ENCODE measurements at places on chromosomes 7 and 10. TPM values are rescaled to one million over a fixed set of nuclear protein-coding genes. Genes with fewer than 3 reads are reported as not detected.
A peak's percentile ranks its signal among the peaks of the same experiment; 100 is the strongest.

DNA sequence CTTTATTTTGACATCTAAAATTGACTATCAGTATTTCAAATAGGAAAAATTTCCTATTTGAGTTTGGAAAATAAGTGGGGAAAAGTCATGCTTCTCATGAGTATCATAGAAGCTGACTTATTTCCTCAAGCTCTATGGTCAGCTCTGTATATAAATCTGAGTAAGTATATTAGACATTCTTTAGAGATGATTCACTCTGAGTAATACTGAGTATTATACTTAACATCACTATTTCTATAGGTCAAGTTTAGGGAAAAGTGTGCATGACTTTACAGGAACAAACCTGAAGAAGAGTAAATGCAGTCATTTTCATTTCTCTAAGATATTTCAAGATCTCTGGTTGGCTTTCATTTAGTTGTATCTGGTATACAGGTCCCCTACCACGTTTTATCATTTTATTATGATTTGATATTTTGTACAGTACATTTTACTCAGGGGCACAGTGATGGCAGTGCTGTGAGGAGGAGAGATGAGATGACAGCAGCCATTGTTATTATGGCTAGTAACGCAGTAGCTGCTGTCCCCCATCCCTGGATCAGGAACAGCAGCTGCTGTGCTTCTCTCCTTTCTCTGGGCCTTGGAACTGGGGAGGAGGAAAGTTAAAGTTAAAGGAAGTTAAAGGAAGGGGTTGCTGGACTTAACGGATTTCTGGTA lies 15.2 kb downstream of the SND1 start:
- DNase-seq, result no peak

PDE6C gene
- not detected for total RNA-seq

DNA sequence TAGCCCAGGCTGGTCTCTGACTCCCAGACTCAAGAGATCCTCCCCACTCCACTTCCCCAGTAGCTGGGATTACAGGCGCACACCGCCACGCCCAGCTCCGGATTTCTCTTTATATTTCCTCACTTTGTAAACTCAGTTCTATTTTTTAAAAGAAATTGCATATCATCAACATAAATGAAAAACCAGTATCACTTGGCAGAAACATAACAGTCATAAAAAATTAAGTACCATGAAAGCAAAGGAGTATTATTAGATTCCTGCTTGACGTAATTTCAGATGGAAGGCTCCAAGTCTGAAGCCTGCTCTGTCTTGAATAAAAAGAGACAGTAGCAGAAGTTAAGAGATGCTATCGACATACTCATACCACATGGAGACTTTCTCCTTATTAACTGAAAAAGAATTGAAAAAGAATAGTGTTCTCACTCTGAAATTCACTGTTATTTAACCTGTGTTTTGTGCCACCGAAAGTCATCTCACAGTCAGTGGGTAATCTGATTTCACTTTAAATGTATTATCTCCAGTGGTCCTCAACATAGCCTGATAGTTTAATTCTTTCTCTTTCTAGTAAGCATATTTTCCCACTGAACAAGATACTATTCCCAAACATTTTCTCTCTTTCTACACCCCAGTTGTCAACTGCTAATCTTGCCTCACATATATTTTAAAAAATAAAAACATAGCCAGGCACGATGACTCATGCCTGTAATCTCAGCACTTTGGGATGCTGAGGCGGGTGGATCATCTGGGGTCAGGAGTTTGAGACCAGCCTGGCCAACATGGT lies 40.3 kb upstream of the ADRB1 start:
- DNase-seq, result no peak

GRCh38 chr7:38179776-38180226 lies 1.8 kb downstream of the STARD3NL start:
- DNase-seq, result no peak

DNA sequence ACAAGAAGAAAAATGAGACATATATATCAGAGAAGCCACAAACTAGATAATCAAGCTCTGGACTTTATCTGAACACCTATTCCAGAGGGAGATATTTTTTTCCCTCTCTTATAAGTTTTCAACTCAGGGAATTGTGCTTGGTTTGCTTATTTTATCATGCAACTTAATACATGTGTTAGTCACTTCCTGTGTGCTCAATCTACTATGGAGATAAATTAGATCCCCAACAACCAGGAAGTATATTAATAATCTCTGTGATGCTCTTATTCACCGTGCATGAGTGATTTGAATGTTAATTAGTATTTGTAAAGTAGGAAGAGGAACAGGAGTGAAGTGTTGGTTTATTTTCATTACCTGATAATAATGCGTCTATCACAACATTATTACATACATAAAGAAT lies 38.8 kb upstream of the ZNF365 start:
- DNase-seq, result no peak

CLRN3 gene
- not detected for total RNA-seq

SPDYE16 gene
- not detected for total RNA-seq

SFTPA2 gene
- not detected for total RNA-seq

- DNase-seq, result no peak
Measured at GRCh38 chr7:152103066-152103465, 77.6 kb downstream of the GALNT11 start.

- no peak for DNase-seq
Measured at GRCh38 chr7:143885951-143886350, 16.0 kb downstream of the TCAF1 start.

DNA sequence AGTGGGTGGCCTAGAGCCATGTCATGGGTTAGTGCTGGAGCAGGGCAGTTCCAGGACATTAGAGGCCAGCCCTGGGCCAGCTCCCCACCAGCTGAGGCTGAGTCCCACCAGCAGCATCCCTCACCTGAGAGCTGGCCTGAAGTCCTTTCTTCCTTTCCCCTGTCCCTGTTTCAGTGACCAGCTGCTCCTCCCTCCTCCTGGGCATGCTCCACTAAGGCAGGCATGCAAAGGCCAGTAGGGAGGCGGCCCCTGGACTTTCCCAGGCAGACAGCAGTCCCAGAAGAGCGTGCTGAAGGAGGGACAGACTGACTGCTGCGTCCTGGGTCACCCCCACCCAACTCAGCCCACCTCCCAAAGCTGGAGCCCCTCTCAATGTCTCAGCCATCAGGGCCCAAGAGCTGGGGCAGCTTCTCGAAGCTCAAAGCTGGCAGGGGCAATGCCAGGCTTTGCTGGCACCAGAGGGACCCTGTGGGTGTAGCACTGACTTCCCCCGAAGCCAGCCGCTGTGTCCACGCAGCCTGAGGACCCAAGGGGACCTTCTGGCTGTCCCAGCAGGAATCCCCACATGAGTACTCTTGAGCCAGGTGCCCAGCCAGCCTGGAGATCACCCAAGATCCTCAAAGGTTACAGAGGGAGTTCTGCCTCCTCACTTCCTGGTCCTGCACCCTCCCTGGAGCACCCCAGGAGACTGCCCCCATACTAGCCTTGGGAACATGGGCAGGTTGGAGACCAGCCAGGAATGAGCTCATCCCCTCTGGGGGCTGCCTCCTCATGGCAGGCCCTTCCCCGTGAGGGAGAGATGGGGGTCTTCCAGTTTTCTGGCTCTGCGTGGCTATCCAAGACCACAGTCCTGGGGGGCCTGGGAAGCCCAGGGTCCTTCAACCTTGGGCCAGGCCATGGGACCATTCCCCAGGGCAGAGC lies 35.2 kb upstream of the RET start:
- no peak for DNase-seq

EFCAB10 gene
- not detected for total RNA-seq

DNA sequence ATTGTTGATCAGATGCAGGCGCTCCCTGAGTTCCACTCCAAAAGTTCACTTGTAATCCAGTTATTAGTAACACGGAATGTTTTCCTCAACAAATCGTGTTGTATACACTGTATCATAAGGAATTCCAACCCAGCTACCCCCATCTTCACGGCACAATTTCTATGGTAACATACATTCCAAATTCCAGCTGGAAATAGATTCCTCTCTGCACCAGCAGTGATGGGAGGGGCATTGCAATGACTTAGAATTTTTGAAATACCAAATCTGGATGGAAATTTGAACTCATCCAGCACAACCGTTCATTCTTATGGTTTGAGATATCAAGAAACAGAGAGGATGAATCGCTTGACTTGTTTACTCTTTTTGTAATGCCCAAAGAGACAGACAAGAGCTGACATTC lies 38.9 kb upstream of the RHEB start:
- no peak for DNase-seq

- DNase-seq, result no peak
Measured at GRCh38 chr10:90031776-90032175, 330.4 kb downstream of the KIF20B start.

- DNase-seq, result no peak
Measured at GRCh38 chr7:116968631-116969030, 15.3 kb downstream of the ST7 start.

- DNase-seq, result no peak
Measured at GRCh38 chr7:4689668-4690067, 7.6 kb downstream of the FOXK1 start.

- DNase-seq, result no peak
Measured at GRCh38 chr7:1096156-1097119, 8.5 kb downstream of the GPER1 start.

TMEM178B gene
- total RNA-seq, result not detected

DNA sequence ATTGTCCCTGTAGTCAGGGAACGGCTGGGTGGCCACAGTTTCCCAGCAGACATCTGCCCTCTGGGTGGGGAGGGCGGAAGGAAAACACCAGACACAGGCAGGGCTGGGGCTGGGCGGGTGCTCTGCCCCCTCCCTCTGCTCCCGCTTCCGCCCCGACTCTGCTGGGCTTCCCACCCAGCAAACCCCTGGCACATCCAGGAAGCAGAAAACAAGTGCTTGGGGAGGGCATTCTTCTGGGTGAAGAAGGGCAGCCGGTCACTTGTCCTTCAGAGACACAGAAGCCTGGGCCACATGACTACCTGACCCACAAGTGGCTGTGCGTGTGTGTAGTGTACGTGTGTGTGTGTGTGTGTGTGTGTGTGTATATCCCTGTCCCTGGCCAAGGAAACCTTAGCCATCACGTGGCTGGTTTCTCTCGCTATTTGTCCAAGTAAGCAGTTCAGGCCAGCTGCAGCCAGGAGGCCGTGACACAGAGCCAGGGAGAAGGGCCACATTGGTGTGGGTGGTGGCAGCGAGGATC lies 77.9 kb downstream of the ZMIZ1 start:
- no peak for DNase-seq

- no peak for DNase-seq
Measured at GRCh38 chr7:6495597-6496262, 48.0 kb upstream of the DAGLB start.

GRCh38 chr10:49620841-49621378 lies 7.1 kb downstream of the CHAT start:
- no peak for DNase-seq

GRCh38 chr10:29993319-29993915 lies 66.0 kb downstream of the JCAD start:
- DNase-seq, result no peak

NPTX2 gene
- not detected for total RNA-seq

GOLGA7B gene
- 1.1 TPM for total RNA-seq

TMEM72 gene
- not detected for total RNA-seq

GRCh38 chr10:122931088-122931906 lies 20.9 kb downstream of the FAM24A start:
- DNase-seq, result no peak

DNA sequence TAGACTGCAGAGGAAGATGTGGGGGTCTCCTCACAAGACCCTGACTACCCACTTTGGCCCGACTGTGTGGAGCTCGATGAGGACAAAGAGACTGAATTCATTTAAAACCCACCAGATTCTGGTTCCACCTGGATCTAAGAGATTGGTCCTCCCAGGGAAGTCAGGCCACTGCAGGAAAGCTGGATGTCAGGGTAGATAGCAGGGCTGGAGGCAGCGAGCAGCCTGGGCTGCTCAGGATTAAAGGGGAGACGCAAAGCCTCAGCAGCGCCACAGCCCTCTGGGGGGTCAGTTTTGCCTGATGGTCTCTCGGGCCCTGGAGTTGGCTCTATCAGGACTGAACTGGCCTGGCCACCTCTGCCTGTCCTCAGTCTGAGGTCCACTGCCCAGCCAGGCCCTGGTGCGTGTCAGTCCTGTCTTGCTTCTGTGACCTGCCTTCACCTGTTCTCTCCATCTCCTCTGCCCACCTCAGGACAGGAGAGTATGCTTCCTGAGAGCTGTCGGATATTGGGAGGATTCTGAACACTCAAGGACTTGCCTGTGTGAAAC lies 12.2 kb upstream of the KLRG2 start:
- no peak for DNase-seq

FBXL13 gene
- total RNA-seq, result 19.4 TPM

DNA sequence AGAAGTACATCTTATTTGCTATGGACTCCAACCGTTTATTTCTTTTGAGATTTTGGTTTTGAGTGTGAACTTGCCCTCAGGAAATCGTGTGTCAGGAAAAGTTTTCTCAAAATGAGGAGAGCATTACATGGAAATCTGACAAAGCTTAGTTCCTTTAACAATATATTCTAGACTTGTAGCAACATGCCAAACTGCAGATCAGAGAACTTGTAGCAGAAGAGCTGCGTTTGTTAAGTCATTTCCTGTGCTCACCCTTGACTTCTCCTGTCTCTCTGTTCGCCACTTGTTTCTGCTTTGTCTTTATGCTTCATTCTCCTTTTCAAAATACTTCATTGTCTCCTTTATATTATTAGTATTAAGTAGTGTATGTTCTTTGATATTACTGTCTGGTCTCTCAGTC lies 116.6 kb upstream of the FOXP2 start:
- no peak for DNase-seq

CYP2C9 gene
- not detected for total RNA-seq

DNA sequence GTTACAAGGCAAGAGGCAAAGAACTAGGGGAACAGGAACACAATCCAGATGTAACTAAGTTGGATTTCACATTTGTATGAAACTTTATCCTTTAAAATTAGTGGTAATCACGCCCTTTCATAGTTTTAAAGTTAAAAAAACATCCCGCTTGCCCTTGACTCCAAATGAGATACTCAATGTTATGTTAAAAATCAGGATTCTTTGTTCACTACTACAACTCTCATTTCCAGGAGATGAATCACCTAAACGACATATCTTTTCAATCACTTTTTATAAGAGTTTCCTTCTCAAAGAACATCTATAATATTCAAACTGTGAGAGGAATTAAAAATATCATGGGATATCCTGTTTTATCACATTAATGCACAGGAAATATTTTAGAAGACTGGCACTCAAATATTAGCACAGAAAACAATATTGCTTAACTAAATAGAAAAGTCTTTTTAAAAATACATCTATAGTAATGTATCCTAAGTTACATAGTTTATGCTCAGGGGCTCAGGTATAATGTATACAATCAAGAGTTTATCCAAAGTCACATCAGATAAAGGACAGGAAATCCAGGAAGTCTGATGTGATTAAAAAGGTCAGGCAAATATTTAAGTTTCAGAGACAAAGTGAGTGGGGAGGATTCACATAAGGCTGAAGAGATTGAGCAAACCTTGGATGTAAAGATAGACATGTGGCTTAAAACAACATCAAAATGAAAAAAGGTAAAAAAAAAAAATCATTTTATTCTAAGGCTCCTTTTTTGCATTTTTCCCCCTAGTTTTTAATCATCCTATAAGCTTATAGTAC lies 41.9 kb downstream of the CADPS2 start:
- DNase-seq, result no peak

- peak; percentile 47 for DNase-seq
Measured at GRCh38 chr7:82595176-82595575, 151.6 kb upstream of the CACNA2D1 start.

- no peak for DNase-seq
Measured at GRCh38 chr10:119217991-119218490, 10.7 kb downstream of the GRK5 start.

GRCh38 chr10:118405928-118406327 lies 63.8 kb upstream of the FAM204A start:
- no peak for DNase-seq

GRCh38 chr10:59830601-59831259 lies 75.6 kb downstream of the CCDC6 start:
- DNase-seq, result no peak

All from PC-9 (cell line).